Foreskin keratinocyte (primary cell): ENCODE measurements at places on chromosomes 1 and 21. TPM values are rescaled to one million over a fixed set of nuclear protein-coding genes. Genes with fewer than 3 reads are reported as not detected.

NPHS2 gene
- polyA plus RNA-seq, result not detected in 2 replicates

HMGN2 gene
- polyA plus RNA-seq, result 515 and 649 TPM in 2 replicates

C1orf122 gene
- 86.8 and 92.8 TPM in 2 replicates for polyA plus RNA-seq

GRCh38 chr1:228345201-228345930 lies 61.3 kb downstream of the TRIM11 start:
- no peak for DNase-seq

DNA sequence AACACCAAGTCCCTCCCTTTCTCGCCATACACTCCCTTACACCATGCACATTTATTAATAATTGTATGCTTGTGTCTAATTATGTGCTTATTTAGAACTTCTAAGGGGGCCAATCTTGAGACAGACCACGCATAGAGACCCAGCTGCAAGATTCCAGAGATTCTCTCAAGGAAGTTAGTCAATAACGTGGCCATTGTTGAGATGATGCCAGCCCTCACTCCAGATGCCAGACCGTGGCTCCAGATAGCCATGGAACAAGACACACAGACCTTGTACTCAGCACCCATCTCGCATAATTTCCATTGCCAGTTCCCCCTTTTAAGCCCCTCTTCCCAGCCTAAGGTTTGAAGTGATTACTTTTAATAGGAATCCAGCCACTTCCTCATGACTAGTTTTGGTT lies 62.4 kb downstream of the DIRAS3 start:
- DNase-seq, result no peak

- no peak for DNase-seq
Measured at GRCh38 chr1:228552596-228553176, 65.5 kb downstream of the RNF187 start.

DNA sequence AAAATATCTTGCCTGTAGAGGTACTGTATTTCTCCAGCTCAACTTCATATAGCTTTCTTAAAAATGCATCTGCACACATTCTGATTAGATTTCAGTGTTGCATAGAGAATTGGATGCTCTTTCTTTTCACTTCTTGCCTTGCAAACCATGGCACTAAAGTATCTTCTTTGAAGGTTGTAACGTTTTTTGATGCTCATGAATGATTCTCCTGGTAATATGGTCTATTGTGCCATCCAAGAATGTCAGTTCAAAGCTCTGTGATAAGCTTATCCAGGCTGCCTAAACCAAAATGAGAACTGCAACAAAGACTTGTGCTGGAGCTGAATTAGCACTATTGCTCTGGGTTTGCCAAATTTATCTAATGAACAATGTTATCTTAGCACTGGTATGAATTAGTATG lies 1.9 kb downstream of the SGIP1 start:
- DNase-seq, result no peak

CD53 gene
- polyA plus RNA-seq, result not detected in 2 replicates

DNA sequence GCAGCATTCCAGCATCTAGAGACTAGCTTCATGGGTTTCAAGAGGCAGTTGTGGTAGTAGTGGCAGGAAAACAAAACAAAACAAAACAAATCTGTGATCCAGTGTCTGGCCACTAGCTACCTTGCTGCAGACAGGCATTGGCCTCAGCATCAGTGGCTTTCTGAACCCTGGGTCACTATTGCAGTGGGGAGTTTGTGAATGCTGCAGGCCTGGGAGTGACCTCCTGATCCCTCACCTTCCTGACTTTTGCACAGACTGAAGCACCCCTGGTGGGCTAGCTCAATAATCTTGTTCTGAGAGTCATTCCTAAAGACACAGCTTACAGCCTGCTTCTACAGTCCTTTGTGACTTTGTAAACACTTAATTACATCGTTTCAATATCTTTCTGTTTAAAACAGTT lies 24.9 kb upstream of the APCS start:
- no peak for DNase-seq

DNA sequence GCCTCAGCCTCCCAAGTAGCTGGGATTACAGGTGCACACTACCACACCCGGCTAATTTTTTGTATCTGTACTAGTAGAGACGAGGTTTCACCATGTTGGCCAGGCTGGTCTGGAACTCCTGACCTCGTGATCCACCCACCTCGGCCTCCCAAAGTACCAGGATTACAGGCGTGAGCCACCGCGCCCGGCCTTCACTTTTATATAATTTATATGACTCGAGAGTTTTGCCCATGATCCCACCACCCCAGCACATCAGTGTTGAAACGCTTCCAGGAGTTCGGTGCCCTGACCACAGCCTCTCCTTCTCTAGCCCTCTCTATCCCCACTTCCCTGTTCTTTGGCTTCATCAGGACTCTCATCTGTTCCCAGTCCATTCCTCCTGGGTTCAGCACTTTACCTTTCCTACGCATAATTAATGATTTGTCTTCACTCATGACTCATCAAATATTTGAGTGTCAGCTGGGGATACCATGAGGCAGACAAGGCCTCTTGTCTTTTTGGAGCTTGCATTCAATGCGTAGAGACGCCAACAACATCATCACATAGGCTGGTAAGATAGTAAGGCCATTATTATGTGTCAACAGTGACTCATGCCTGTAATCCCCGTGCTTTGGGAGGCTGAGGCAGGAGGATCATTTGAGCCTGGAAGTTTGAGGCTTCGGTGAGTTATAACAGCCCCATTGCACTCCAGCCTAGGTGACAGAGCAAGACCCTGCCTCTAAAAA lies 1.4 kb downstream of the PMF1 start:
- peak; percentile 94 for DNase-seq

DNA sequence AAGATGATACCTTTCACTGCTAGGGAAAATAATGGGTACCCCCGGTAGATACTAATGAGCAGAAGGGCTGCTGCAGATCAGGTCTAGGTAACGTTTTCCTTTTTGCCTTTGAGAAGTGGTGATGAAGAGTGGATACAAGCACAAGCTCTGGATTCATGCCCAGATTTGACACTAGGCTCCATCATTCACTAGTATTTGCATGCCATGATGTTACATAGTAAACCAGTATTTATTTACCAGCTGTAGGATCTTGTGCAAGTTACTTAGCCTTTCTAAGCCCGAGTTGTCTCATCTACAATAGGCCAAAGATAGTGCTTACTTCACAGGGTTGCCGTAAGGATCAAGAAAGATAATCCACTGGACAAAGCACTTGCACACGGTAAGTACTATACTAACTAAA lies 14.2 kb downstream of the PTPN14 start:
- no peak for DNase-seq

DNA sequence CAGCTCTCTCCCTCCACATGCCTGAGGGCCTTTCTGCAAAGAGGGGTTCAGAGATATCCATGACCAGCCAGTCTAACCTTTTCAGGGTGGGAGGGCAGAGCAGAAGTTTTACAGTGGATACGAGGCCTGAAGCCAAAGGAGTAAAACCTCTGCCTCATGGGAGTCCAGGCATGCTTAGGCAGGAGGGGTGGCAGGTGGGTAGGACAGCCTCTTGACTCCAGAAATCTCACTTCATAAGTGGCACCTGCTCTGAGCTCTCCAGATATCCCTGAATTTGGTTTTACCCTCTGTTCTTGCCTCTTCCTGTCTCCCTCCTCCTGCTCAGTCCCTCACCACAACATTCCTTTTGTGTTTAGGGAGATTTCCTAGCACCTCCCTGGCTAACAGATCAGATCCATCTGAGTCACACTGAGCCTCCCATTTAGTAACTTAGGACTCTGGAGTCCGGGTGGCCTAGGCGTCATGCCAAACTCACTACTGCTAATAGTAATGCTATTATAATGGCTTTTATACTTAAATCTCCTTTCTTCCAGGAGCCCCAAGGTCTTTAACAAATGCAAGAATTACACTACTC lies 201.0 kb downstream of the HS2ST1 start:
- DNase-seq, result peak; percentile 81

DNA sequence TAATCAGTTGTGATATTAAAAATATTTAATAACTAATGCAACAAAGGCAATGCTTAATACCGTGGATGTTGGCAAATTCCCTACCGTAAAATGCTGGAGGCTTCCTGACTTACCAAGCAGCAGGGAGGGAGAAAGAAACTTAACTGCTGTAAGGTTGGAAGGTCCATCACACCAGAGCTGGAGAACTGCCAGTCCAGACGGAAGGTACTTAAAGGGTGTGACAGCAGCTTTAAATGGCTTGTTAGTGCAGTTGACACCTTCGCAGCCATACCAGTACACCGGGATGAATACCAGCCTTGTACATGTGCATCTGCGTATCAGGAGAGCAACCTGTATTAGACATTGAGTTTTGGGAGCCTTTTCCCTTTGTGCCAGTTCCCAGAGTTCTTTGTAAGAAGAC lies 269.5 kb upstream of the NCAM2 start:
- DNase-seq, result no peak

DNA sequence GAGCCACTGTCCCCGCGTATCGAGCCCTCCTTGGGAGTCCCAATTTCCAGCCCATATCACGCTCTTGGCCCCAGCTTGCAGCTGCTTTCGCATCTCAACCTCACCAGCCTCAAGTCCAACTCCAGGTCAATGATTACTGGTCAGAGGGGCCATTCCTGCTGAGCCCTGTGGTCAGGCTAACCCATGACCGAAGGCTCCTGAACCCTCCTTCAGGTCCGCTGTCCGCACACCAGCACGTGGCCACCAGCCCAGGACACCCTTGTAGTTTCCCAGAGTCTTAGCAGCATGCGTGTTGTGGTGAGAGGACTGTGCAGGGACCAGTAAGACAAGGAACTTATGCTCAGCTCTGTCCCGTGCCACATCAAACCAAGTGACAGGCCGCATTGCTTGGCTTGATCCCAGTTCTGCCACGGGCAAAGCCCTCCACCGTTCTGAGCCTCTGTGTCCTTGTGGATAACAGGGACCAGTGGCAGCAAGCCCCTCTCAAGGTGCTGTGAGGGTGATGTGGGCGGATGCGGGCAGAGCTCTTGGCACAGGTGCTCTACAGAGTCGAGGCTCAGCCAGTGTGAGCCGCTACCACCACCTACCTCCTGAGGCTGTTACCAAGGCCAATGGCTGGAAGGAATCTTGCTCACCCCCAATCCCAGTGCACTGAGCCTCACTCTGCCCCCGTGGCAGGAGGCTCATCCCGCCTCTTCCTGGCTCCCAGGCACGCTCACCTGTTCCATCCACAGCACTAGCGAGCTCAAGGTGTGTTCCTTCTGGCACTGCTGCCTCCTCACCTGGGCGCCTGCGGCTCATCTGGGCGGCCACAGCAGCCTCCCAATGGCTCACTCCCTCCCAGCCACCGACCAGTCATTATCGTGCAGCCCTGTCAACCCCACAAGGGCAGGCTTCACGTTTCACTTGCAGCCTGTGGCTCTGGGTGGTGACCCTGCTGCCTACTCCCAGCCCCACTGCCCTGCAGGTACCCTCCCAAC lies 20.4 kb downstream of the KRTAP10-1 start:
- no peak for DNase-seq

- DNase-seq, result no peak
Measured at GRCh38 chr1:25810341-25811299, 9.1 kb upstream of the MTFR1L start.

DNA sequence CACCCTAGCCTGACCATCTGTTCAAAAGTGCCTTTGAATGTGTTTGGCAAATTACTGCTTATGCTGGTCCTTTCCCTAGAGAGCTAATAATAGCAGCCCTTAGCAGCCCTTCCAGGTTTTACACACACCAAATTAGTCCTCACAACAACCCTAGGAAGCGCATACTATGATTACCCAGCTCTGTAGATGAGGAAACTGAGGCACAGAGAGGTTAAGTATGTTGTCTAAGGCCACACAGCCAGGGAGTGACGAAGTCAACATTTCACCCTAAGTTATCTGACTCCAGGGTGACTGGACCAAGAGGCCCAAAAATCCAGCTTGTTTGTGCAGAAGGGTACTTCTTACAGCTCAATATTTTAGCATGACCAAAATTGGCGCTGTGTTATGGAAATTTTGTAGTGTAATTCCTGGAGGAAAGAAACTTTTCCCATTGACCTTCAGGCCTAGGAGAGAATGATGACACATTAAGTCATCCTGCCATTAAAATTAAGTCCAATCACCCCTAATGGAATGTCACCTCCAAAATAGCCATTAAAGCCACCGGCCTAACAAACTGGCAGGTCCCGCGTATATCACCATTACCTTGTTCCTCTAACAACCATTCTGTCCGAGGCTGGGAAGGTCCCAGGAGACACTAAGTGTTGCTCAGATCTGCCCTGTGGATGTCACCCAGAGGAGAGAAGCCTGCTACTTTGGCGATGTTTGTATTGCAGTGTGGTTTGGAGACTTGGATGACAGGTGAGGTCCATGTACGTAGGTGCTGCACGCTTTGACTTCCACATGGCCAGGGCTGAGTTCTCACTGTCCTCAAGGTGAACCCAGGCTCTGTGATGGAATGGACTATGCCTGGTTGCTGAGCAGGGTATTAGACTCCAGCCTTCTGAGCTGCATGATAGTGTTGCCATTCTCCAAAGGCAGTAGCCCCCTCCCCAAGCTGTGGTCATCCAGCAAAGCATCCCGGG lies 258.3 kb downstream of the TOMM20 start:
- no peak for DNase-seq

- no peak for DNase-seq
Measured at GRCh38 chr1:26844424-26845196, 18.1 kb downstream of the ZDHHC18 start.

ORC1 gene
- polyA plus RNA-seq, result 8.0 and 10.8 TPM in 2 replicates

PDC gene
- polyA plus RNA-seq, result not detected in 2 replicates

- DNase-seq, result no peak
Measured at GRCh38 chr1:247360991-247361731, 29.5 kb upstream of the ZNF496 start.

RPS6KA1 gene
- 57.7 and 65.0 TPM in 2 replicates for polyA plus RNA-seq

SPRR4 gene
- polyA plus RNA-seq, result 0.14 and 0.16 TPM in 2 replicates

- peak; percentile 80 for DNase-seq
Measured at GRCh38 chr1:167555971-167556714, 2.6 kb upstream of the CREG1 start.

DNA sequence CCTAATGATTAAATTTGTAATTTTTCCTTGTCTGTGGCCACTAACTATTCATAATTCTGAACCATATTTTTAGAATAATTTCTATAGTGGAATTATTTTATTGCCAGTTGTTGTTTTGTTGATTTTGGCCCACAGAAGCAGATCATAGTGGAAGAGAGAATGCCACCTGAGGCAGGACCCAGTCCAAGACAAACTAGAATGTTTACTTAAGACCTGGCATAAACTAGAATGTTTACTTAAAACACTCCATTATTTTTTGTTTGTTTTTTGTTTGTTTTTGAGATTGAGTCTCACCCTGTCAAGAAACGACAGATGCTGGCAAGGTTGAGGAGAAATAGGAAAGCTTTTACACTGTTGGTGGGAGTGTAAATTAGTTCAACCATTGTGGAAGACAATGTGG lies 310.2 kb downstream of the MRPL39 start:
- no peak for DNase-seq

- no peak for DNase-seq
Measured at GRCh38 chr1:17207540-17207939, 2.6 kb downstream of the PADI1 start.

DNA sequence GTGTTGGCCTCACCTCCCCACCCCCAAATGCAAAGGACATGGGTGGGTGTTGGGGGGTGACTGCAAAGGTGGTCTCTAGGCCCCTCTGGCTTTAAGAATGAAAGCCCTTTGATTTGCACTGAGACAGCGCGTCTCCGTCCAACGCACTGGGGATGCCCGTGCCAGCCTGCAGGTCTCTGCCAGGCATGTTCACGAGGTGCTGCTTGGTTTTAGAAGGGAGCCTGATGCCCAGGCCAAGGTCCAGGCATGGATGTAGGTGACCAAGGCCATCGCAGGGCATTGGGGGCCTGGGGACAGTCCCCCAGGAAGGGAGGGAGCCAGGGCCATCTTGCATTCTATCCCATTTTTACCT lies 363.6 kb upstream of the VAMP3 start:
- no peak for DNase-seq

PERM1 gene
- polyA plus RNA-seq, result not detected in 2 replicates
